ENCODE measurements at places on chromosomes 11 and 22.

- no peak for DNase-seq
These were observed 182.0 kb downstream of the CHST1 start for GRCh38 chr11:45483416-45483815.

GRCh38 chr22:23825246-23825905, 13.4 kb downstream of the DERL3 start:
- no peak for DNase-seq

- DNase-seq = no peak
These were observed 225.2 kb downstream of the BUD13 start for GRCh38 chr11:116547571-116547970.

DNA sequence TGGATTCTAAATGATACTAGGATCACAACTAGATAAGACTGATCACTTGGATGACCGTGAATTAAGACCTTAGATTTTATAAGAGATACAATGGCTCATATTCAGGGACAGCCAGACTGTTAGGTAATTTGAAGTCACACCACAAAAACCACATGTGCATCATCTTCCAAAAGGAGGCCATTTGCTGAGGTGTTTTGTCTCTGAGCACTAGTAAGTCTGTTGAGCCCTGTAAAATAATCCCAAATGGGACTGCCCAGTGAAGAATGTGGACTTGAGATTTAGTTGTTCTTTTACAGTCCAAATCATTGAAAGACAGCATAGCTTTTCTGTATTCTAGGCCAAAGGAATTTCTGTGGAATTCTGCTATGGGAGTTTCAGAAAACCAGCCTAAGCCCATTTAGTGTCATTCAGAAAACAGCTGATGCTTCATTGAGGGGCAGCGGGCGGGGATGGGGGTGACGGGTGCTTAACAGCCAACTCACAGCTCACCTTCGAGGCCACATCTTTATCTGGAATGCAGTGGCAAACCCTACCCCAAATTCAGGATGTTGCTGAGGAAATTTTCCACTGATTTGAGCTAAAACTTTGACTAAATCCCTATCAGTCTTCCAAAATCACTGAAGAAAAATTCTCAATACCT, 80.1 kb upstream of the BIRC3 start:
- no peak for DNase-seq

DNA sequence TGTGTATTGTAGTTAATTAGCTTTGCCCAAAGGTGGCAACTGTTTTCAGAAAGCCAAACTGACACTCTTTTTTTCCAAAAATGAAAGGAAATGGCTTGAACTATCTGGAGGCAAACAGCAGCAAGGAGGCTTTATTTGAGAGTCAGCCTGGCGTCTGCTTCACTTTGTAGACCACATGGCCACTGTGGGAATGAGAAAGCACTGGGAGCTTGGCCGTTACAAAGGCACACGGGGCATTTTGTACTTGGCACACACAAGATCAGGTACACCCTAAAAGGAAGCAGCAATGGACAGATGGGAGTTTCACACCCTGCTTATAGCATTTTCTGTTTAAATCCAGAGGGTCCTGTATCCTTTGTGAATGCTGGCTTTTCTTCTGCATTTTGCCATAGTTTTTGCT, 126.3 kb downstream of the MPPED2 start:
- no peak for DNase-seq

- DNase-seq = no peak
These were observed 24.5 kb upstream of the SERPIND1 start for GRCh38 chr22:20749453-20749852.

GRCh38 chr11:70440206-70440605, 41.9 kb downstream of the CTTN start:
- no peak for DNase-seq

GRCh38 chr11:110087812-110088534, 5.2 kb upstream of the ZC3H12C start:
- DNase-seq = no peak

DNA sequence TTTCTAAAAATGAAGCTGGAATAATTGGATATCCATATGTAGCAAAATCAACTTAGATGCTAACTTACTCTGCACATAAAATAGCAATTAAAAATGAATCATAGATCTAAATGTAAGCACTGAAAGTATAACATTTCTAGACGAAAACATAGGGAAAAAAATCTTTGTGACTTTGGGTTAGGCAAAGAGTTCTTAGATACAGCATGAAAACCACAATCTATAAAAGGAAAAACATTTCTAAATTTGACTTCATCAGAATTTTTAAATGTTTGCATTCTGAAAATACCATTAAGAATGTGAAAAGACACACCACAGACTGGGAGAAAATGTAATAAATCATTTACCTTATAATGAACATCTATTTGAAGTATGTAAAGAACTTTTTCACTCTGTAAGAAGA, 128.8 kb downstream of the APIP start:
- DNase-seq = no peak

GRCh38 chr11:17649696-17650095, 69.7 kb upstream of the MYOD1 start:
- no peak for DNase-seq

- no peak for DNase-seq
These were observed 78.5 kb upstream of the PITPNB start for GRCh38 chr22:27997538-27997937.

GRCh38 chr22:37331034-37331428, 48.7 kb downstream of the CYTH4 start:
- DNase-seq = no peak
